AG04449 (cell line): ENCODE measurements at places on chromosomes 6 and 20.

DNA sequence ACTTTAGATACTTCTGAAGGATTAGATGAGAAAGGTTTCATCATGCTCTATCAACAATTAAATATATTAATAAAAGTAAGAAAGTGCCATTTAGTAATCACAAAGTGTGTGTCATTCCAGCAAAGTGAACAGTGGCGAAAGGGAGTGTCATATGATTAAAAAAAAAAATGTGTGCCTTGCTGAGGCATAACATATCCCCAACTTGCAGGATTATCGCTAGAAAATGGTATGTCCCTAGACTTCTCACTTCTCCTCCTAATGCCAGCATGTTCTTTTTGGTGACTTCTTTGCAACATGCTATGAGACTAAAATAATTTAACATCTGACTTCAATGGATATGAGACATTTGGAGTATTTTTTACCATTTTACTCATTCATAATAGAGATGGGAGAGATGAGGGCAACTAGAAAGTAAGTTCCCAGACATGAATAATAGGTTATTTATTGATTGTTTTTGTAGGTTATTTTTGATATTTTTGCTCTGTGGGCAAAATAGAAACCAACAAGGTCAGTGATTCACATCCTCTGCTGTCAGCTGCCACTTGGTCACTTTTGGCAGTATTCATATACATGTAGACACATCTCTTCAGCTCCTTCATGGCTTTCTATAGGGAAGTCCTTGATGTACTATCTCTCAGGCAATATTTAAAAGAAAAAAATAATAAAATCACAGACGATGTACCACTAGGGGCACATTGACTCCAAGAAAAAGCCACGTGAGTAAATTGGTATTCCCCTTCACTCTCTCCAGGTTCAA is 370.1 kb downstream of the BMP2 start:
- DNase-seq, result no peak

DNA sequence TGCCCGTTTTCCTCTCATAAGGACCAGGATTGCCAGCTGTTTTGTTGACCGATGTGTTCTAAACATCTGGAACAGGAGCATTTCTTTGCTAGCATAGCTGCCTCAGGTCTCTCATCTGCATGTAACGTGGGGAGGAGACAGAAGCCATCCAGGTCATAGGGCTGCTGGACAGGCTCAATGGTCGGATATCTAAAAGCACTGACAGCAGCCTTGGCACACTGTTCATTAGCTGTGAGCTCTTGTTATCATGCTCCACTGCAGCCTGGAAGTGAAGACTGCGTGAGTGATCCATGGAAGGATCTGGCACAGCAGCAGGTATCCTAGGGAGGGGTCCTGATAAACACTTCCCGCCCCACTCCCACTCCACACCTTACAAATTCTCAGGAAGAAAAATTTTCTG is 175.3 kb downstream of the LRFN2 start:
- DNase-seq, result no peak

DNA sequence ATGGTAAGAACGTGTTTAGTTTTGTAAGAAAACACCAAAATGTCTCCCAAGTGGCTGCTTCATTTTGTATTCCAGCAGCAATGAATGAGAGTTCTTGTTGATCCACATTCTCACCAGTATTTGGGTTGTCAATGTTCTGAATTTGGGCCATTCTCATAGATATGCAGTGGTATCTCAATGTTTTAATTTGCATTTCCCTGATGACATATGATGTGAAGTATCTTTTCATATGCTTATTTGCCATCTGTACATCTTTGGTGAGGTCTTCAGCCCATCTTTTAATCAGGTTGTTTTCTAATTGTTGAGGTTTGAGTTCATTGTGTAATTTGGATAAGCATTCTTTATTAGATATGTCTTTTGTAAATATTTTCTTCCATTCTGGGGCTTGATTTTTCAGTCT is 436.8 kb upstream of the IRAK1BP1 start:
- DNase-seq, result no peak

DNA sequence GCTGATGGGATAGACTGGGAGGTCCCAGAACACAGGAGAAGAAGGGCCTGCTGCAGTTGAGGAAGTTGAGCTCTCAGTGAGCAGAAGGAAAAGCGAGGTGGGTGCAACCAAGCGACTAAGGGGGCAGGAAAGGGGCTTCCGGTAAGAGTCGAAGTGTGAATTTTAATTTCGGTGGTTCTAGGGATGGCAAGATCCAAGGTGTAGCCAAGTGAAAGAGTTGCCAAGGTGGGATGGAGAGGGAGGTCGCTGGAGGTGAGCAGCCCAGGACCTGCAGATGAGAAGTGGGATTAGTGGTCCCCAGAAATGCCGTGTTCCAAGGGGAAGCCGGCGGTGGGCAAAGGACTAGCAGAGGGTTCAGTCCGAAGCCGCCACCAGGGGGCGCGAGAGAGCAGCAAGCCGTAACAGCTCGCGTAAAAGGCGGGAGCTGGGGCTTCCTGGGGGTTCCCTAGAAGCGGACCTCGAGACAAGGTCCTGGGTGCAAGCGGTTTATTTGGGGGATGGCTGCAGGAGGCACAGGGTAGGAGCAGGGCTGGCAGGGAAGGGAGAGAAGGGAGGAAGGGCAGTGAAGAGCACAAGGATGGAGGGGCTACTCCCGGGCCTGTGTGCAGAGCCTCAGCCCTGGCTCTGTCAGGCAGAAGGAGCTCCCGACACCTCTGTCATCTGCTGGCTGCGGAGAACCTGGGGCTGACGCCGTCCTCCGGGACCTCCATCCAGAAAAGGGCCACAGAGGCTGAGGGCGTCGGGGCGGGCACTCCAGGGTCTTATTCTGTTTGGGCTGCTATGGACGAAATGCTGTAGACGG is 103.6 kb downstream of the PAX1 start:
- DNase-seq, result no peak

DNA sequence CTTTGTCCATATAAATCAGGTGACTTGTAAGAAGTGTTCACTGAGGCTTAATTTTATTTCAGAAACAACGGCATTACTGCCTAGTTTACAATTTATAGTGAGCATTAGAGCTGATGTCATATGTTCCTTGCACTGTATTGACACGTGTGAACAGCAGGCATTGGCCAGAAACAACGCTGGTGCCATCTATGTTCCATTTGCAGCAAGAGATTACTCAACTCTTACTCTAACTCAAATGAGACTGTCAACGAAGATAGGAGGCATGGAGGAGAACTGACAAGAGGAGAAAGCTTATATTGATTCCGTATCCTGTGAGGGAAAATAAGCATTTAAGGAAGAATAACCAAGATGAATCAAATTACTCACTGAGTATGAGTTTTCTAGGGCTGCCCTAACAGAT is 48.4 kb downstream of the MTFR2 start:
- DNase-seq, result no peak

DNA sequence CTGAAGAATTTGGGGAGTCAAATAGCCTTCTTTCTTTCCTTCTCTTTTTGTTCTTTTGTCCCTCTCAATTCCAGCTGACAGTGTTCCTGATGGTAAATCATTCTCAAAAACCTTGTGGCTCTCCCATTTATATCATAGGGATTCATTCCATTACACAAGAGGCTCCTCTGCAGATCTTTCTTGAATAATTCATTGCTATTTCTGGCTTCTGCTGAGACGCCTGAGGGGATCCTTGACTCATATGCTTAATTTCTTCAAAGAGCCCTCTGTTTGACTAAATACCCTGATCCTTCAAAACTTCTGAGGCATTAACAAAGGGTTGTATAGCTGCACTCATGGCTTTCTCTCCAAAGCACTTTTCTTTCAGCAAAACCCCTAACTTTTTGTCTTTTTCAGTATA is 289.3 kb downstream of the FARS2 start:
- no peak for DNase-seq

- no peak for DNase-seq
Measured at GRCh38 chr6:169625376-169625775, 76.5 kb downstream of the WDR27 start.

DNA sequence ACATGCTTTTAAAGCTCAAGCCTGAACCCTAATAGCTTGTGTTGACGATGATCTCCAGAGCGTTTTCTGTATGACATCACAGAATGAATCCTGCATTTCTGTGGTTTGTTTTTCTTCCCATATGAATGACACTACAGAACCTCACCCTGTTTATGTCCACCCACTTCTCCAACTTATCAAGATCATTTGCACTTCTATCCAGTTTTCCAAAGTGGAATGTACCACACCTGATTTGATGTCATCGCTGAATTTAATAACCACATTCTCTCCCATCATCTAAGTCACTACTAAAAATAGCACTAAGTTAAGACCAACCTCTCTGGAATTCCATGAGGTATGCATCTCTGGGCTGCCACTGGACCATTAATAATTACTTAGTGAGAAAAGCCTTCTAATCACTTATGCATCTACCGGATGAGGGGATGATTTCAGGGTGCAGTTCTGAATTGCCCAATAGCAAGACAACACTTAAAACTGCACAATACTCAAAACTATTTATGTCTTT is 33.3 kb upstream of the CITED2 start:
- peak; percentile 100 for DNase-seq
